ENCODE measurements at places on chromosomes 4 and X. TPM values are rescaled to one million over a fixed set of nuclear protein-coding genes. Genes with fewer than 3 reads are reported as not detected.

- no peaks in the 10 kb centered on the region for H3K36me3 ChIP-seq
- DNase-seq = no peak
- no peak overlapping the region for H3K27ac ChIP-seq
Measured at GRCh38 chr4:187433141-187433540, 562.4 kb upstream of the ZFP42 start.

MAGEA8 gene
- not detected for total RNA-seq

DOK7 gene
- total RNA-seq = 0.40 TPM

CPLX1 gene
- total RNA-seq = 5.3 TPM

GRCh38 chr4:57080781-57081650, 29.2 kb downstream of the IGFBP7 start:
- no peaks in the 10 kb centered on the region for H3K36me3 ChIP-seq
- peaks cover 4% of the 10 kb centered on the region for H3K4me1 ChIP-seq
- H3K27me3 ChIP-seq = peaks cover 3% of the 10 kb centered on the region
- no peak overlapping the region for H3K4me3 ChIP-seq

DNA sequence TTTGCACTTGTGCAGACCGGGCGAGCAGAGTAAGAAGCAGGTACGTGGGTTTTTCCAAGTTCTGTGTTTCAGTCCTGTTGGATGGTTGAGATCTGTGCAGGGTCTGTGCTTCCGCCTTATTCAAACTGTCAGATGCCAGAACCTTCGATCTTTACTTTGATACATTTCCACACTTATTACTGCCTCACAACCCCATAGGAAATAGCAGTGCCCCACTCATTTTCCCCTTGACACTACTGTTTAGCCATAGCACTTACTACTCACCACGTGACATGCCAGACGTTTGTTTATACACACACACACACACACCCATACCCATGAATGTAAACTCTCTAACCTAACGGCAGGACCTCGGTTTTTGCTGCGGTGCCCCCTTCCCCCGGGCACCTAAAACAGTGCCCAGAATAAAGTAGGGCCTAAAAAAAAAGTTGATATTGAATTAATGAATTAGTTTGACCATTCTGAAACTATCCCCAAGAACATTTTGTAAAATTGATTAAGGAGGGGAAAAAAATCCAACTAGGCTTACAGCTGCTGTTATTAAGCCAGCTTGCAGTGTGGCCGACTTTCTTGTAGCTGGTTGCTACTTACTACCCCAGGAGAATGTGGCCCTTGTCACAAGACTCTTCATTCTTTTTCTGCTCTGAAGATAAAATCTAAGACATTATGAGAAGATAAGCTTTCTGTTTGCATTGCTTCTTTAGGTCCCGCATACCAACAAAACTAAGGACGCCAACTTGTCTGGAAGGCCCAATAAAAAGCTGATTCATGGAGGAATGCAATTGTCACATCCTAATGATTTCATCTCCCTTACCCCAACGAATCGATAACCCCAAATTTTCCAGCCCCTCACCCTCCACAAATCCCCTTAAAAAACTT, 704 bp upstream of the SEPSECS start:
- H3K4me1 ChIP-seq = peaks cover 7% of the 10 kb centered on the region
- H3K4me3 ChIP-seq = peak overlapping the region; percentile 95
- no peaks in the 10 kb centered on the region for H3K27me3 ChIP-seq
- DNase-seq = no peak
- H3K36me3 ChIP-seq = peaks cover 2% of the 10 kb centered on the region
- H3K27ac ChIP-seq = peak overlapping the region; percentile 96

DNA sequence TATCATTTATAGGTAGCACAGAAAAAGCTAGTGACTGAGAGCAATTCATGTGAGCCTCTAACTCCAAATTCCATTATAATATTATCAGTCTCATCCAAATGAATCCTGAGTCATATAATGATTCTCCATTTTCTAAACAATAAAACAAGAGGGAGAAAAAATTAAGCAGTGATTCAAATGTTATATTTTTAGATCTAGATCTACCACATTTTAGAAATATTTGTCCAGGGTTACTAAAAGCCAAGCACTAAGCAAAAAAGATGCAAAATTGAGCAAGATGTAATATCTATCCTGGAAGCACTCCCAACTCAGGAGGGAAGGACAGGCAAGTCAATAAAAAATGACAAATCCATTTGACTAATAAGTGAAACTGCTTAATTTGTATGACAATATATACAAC, 172.8 kb downstream of the FBXW7 start:
- no peak for DNase-seq
- no peak overlapping the region for H3K27ac ChIP-seq
- H3K4me3 ChIP-seq = no peak overlapping the region
- H3K36me3 ChIP-seq = no peaks in the 10 kb centered on the region
- H3K27me3 ChIP-seq = no peaks in the 10 kb centered on the region

C4orf50 gene
- 1.9 TPM for total RNA-seq

DNA sequence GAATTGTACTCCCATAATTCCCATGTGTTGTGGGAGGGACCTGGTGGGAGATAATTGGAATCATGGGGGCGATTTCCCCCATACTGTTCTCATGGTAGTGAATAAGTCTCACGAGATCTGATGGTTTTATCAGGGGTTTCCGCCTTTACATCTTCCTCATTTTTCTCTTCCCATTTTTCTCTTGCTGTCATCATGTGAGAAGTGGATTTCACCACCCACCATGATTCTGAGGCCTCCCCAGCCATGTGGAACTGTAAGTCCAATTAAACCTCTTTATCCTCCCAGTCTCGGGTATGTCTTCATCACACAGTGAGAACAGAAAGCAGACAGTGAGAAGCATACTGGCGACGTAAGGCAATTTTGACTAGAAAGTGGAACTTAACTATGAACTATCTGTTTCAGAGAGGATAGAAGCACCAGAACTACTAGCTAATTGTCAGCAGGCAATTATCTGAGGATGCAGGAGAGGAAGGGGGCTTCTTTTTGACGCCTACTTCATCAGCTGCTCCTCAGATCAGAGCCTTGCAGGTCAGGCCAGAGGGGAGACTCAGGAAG, 8.5 kb upstream of the GPR50 start:
- no peak for DNase-seq
- H3K36me3 ChIP-seq = no peaks in the 10 kb centered on the region
- H3K4me1 ChIP-seq = no peaks in the 10 kb centered on the region
- no peak overlapping the region for H3K4me3 ChIP-seq

- H3K27ac ChIP-seq = no peak overlapping the region
- H3K36me3 ChIP-seq = no peaks in the 10 kb centered on the region
- H3K4me3 ChIP-seq = no peak overlapping the region
- DNase-seq = no peak
- no peaks in the 10 kb centered on the region for H3K4me1 ChIP-seq
Measured at GRCh38 chr4:111230265-111230664, 607.4 kb upstream of the PITX2 start.

- H3K27me3 ChIP-seq = no peaks in the 10 kb centered on the region
- DNase-seq = no peak
- no peak overlapping the region for H3K4me3 ChIP-seq
- H3K4me1 ChIP-seq = no peaks in the 10 kb centered on the region
- no peak overlapping the region for H3K27ac ChIP-seq
Measured at GRCh38 chr4:110275871-110276270, 77.5 kb upstream of the ELOVL6 start.

DNA sequence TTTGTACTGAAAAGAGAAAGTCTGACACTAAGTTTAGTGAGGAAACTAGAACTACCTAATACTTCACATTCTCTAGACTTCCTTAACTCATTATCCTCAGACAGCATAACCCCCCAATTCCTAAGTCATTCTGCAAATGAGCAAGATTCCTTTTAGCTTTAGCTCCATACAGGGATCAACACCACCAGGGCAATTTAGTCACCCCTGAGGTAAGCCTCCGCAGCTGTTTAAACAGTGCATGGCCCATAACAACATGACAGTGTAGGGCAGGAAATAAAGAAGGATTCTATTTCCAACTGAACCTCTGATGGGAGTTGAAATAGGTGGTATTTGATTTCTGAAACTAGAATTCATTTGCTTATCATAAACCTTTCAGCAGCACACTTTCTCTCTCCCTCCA, 112.8 kb upstream of the DKK2 start:
- DNase-seq = no peak
- H3K36me3 ChIP-seq = no peaks in the 10 kb centered on the region
- H3K4me3 ChIP-seq = no peak overlapping the region
- H3K27ac ChIP-seq = no peak overlapping the region
- no peaks in the 10 kb centered on the region for H3K4me1 ChIP-seq
- H3K27me3 ChIP-seq = no peaks in the 10 kb centered on the region

DNA sequence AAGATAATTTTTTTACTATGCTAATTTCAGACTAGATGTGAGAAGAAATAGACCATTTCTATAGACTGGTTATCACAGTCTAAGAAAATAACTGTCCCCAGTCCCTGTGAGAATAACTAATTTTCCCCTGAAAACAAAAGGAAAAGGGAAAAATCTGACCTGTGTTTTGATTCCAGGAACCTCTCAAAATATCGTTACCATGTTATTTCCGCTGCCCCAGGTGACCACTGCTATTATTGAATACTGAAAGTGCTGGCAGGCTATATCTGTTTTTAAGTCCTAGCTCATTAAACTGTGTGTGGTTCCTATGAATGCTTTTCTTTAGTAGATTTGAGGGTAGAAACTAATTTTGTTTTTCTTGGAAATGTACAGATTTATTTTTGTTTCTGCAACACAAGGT, 83.6 kb downstream of the GAB1 start:
- no peak overlapping the region for H3K4me3 ChIP-seq
- no peaks in the 10 kb centered on the region for H3K27me3 ChIP-seq
- H3K4me1 ChIP-seq = no peaks in the 10 kb centered on the region
- H3K36me3 ChIP-seq = peaks cover 11% of the 10 kb centered on the region
- no peak for DNase-seq
- H3K27ac ChIP-seq = no peak overlapping the region

TIGD4 gene
- 3.3 TPM for total RNA-seq

P2RY4 gene
- total RNA-seq = 0.30 TPM

FGF16 gene
- total RNA-seq = 0.55 TPM

- H3K27ac ChIP-seq = no peak overlapping the region
- no peaks in the 10 kb centered on the region for H3K4me1 ChIP-seq
- no peaks in the 10 kb centered on the region for H3K27me3 ChIP-seq
- H3K4me3 ChIP-seq = no peak overlapping the region
Measured at GRCh38 chr4:104475652-104476051, 19.0 kb downstream of the CXXC4 start.

PDCL2 gene
- total RNA-seq = not detected

TDO2 gene
- total RNA-seq = 0.50 TPM

DNA sequence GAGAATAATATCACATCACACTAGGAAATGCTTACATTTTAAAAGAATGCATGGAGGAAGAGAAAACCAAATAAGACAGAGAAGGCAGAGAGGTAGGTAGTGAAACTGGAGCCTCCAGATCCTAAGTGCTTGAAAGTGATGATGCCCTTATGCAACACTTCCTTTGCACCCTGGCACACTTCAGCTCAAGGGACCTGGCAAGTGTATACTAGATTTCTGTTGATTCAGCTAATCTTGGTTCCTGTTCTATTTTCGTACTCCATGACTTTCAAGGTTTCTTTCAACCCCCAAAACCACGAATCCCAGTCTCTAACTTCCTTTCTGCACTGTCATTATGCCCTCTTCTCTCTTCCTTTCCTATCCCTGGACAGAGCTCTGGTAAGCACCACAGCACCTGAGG, 36.9 kb upstream of the SH3KBP1 start:
- no peak overlapping the region for H3K27ac ChIP-seq
- no peaks in the 10 kb centered on the region for H3K4me1 ChIP-seq
- peaks cover 17% of the 10 kb centered on the region for H3K36me3 ChIP-seq
- no peak for DNase-seq
- H3K27me3 ChIP-seq = peaks cover 2% of the 10 kb centered on the region

PLP1 gene
- 2,816 TPM for total RNA-seq

COX7B2 gene
- not detected for total RNA-seq

- peaks cover 52% of the 10 kb centered on the region for H3K4me1 ChIP-seq
- DNase-seq = no peak
- peaks cover 16% of the 10 kb centered on the region for H3K27me3 ChIP-seq
- H3K36me3 ChIP-seq = peaks cover 18% of the 10 kb centered on the region
Measured at GRCh38 chr4:7198440-7199128, 6.2 kb downstream of the SORCS2 start.

GRCh38 chrX:71911731-71912050, 1.0 kb downstream of the NHSL2 start:
- H3K4me3 ChIP-seq = peak overlapping the region; percentile 29
- H3K27ac ChIP-seq = no peak overlapping the region
- no peak for DNase-seq
- H3K36me3 ChIP-seq = no peaks in the 10 kb centered on the region
- peaks cover 35% of the 10 kb centered on the region for H3K27me3 ChIP-seq

SSX4 gene
- not detected for total RNA-seq
